ENCODE measurements at places on chromosomes 2 and 18.

DNA sequence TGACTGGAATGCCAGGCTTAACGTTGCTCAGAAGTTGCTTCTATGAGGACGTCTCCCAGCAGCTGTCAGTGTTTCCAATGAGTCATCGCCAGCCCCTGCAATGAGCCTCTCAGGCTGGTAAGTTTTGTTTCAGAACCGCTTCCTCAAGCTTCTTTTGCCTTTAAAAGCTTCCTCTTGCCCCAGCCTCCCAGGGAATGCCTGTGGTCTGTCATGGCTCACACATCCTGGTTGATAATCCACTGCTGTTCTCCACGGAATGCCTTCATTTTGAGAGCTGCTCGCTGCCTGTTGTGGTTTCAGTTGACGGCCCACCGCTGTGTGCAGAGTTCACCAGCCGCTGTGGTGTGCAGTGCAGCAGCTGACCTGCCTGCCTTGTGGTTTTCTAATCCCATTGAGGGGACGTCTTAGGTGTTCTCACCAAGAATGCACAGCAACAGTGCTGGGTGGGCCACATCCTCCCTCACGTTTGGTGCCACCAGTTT is 96.4 kb downstream of the RTP5 start:
- DNase-seq, result peak; percentile 22

- no peak for DNase-seq
Observed at GRCh38 chr18:37769826-37770225, 204.2 kb upstream of the CELF4 start.

DNA sequence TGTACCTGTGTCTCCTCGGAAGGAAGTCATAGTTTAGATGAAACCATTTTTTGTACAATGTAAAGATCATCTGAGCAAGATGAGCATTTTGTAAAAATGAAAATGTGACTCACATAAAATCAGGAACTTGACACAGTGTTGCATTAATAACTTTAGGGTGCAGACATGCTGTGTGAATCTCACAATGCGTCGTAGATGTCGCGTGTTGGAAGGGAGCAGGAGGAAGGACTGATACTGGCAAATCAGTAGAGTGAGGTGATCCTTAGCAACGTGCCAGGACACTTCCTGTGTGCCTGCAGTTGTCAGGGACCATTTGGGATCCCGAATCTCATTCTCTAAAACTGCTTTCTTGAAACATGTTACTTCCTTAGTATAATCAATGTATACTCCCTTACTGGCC is 103.1 kb downstream of the SH3BP4 start:
- DNase-seq, result no peak

GRCh38 chr18:11322716-11323115 is 173.3 kb upstream of the PIEZO2 start:
- no peak for DNase-seq

GRCh38 chr2:113039158-113039557 is 13.5 kb downstream of the IL36B start:
- DNase-seq, result no peak

GRCh38 chr18:52403291-52404021 is 63.5 kb downstream of the DCC start:
- DNase-seq, result no peak

DNA sequence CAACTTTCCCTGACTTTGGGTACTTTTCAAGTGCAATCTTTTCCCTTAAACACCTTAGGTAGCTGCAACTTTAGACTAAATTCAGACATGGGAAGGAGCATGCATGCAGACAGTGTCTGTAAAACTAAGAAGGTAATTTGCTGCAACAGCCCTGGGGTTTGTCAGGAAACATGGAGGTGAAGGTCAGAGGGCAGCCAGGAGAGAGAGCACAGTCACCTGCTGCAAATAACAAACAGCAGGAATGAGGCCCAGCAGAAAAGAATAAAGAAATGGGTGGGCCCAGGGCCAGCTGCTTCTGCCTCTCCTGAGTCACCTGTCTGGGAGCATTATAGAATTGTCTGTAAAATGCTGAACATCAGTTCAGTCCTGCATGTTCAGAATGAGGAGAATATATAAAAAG is 35.2 kb downstream of the MTHFD2 start:
- DNase-seq, result no peak

DNA sequence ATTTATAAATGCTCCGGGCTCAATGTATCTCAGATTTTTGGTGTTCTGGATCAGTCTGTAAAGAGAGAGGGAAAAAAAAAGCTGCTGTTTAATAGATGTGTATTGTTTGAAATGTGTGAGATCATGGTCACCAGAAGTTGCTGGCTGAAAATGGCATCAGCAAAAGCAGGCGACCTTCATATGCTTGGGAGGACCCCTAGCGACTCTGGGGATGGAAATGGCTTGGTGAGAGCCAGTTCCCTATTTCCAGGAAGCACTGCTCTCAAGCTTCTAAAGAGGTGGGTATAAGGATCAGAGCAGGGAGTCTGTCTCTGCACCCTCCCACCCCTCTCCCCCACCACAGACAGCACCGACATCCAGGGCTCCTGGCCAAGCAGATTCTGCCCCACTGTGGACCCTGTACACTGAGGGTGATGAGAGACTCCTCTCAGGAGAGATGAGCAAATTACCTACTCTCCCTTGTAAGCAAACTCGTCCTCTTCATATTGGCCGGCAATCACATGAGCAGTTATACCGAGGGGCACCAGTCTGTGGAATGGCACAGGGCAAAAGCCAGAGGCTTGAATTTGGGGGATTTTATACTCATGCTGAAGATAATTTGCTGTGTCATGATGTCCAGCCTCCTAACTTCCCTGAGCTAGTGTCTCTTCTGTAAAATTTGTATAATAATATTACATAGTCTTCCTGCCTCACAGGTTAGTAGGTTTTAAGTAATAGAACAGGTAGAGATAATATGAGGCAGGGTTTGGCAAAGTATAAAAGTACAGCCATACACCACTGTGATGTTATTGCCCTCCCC is 29.6 kb downstream of the LHCGR start:
- peak; percentile 7 for DNase-seq

- no peak for DNase-seq
Observed at GRCh38 chr2:169478745-169479256, 493 bp upstream of the BBS5 start.

DNA sequence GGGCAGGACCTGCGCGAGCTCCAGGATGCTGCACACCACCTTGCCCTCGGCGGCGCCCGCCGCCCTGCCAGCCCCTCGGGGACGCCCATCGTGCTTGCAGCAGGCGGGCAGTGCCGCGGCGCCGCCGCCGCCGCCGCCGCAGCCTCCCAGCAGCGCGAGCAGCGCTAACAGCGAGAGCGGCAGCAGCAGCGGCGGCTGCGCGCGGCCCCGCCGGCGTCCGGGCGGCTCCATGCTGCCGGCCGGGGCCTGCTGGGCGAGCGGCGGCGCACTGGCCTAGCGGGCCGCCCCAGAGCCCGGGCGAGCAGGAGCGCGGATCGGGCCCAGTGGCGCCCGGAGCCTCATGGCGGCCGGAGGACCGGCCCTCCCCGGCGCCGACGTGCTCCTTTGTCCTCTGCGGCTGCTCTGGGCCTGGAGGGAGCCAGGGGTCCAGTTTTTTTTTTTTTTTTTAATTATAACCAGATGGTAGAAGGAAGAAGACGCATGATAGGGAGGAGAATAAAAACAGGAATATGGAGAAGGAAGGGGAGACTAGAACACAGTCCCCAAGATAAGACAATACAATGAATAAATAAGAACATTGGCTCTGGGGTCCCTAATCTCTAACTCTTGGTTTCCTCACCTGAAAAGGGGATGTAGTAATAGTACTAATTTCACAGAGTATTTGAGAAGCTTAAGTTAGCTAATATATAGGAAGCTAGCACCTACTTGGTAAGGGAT is 17.1 kb upstream of the ANKRD62 start:
- peak; percentile 25 for DNase-seq

DNA sequence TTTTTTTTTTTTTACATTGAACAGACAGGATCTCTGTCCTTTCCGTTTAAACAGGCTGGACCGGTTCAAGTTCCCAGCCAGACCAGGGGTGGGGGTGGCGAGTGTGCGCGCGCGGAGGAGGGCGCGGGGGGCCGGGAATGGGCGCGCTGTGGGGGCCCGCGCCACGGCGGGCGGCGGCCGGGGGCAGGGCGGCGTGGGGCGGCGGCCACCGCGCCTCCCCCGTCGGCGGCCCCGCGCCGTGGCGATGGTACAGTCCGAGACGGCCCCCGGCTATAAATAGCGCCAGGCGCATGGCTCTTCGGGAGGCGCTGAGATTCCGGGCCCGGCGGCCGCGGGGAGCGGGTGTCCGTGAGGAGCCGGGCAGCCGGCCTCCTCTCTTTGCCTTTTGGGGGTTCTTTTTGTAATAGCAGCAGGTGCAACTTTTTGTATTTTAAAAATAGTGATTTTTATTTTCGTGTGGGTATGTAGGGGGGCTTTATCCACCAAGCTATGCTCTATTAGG is 430 bp upstream of the CELF4 start:
- DNase-seq, result no peak

DNA sequence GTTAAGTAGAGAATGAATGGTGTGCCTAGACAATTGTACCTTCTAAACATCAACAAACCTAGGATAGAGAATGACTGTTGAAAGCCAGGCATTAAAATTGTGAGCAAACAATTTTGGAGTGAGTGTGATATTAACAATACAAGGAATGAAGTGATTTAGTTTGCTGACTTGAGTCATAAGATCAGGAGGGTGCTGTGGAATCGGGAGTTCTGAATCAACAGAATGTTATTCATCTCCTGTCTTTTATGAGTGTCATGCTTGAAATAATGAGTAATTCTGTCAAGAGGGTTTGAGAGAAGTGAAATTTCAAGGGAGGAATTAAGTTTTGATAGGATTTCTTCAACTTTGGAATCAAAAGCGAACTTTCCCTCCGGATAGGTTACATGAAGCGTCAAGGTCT is 214.4 kb upstream of the DSEL start:
- DNase-seq, result no peak

GRCh38 chr2:129923265-129924091 is 56.0 kb upstream of the RAB6C start:
- peak; percentile 59 for DNase-seq

- peak; percentile 78 for DNase-seq
Observed at GRCh38 chr18:49021433-49022129, 70.8 kb upstream of the SMAD7 start.

GRCh38 chr18:38491195-38491594 is 925.6 kb upstream of the CELF4 start:
- DNase-seq, result no peak

GRCh38 chr2:200650195-200650594 is 64.4 kb downstream of the AOX1 start:
- no peak for DNase-seq

- no peak for DNase-seq
Observed at GRCh38 chr2:43880952-43881351, 42.2 kb downstream of the ABCG8 start.

DNA sequence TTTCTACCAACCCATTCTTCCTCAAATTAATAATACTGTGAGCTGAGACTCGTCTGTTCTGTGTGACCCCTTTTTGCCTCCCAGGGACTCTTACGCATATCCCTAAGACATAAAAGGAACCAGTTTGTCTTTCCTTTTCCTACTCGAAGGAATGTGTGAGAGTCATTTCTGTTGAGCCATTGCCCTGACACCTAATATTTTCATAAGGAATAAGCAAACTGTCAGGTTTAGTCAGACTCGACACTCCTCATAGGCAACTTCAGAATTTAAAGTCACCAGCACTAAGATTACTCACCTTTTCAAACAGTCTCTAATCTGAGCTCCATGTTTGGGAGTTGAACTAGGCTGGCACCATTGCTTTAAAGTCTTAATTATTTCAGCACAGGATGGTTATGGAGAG is 305.5 kb downstream of the IKZF2 start:
- no peak for DNase-seq

GRCh38 chr18:11372163-11372562 is 222.8 kb upstream of the PIEZO2 start:
- no peak for DNase-seq

DNA sequence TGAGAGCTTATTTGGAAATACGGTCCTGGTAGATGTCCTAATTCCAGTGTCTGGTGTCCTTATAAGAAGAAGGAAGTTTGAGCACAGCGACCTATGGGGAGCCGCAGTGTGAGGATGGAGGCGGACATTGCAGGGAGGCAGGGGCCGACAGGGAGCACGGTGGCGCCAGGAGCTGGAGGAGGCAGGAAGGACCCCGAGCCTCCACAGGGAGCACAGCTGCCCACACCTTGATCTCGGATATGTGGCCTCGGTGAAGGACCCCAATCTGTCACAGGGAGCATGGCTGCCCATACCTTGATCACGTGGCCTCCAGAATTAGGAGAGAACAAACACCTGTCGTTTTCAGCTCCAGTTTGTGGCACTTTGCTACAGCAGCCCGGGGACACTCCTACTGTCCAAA is 461.6 kb upstream of the SALL3 start:
- DNase-seq, result no peak

- DNase-seq, result no peak
Observed at GRCh38 chr2:218010984-218011652, 8.3 kb upstream of the TNS1 start.

DNA sequence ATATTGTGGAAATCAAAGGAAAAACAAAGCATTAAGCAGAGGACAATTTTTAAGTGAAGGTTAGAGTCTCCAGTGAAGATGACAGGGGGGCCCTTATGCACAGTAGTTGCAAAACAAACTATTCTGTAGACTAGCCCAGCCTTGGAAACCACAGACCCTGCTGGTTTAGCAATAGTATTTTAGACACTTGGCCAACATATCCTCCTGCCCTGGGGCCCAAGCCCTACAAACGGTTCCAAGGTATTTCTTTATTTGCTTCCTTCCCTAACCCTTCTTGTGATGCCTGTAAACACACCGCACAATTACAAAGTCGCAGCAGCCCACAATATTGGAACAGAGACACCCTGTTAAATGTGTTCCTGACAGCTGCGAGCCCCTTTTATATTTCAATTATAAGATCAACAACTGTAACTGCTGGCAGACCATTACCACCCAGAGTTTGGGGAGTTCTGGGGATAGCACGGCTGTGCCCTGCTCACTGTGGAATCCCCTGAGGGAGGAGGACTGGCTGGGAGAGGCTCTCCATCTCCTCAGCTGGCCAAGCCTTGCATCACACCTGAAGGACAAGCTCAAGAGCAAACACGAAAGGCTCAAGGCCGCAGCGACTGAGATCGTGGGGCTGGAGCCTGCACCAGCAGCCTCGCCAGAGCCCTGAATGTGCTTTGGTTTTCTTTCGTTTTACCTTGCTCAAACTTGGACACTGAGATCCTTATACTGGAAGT is 282.2 kb upstream of the ATP5MC3 start:
- no peak for DNase-seq
